Amniotic stem cell (primary cell): ENCODE measurements at places on chromosomes 2 and 18.

- DNase-seq, result no peak
These were observed 386.2 kb downstream of the SETBP1 start for GRCh38 chr18:45066886-45067285.

DNA sequence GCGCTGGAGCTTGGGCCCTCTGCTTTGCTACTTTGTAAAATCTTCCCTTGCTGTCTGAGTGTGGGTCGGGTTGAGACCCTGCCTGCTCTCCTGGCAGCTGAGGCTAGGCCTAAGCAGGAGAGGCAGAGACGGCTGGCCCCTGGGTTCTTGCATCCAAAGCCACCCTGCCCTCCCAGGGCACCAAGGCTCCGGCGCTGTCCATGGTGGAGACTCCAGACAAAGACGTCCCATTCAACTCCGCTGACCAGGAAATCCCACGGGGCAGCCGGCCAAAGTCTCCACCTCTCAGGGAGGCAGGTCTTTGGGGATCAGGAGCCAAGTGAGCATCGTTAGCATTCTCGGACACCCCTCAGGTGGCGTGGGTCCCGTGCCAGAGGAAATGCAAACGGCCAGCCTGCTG, 2.6 kb upstream of the PRLH start:
- DNase-seq, result peak; percentile 3

GRCh38 chr2:195442458-195443175, 214.4 kb upstream of the SLC39A10 start:
- no peak for DNase-seq

DNA sequence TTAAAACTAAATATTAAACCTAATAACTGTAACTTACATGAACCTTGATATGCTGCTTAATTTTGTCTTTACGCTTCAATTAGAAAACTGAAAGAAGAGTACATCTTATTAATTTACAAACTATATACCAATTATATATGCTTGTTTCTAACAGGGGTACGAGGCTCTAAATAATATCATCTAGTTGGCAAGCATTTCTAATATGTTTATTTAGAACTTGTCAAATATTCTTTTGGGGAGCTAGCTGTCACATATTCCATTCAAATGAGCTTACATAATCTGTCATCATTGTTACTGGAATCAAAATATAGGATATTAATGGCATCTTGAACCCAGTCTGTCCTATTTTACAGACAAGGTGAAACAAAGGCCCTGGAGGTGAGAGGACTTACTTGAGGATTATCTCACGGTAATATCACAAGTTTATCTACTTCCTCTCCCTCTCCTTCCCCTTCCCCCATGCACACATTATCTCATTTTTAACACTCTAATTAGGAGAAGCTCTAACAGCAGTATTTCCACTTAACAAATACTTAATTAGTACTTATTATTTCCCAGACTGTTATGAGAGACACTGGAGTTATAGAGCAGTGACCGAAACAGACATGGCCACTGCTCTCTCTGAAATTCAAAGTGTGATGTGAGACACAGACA, 3.5 kb downstream of the PRKD3 start:
- DNase-seq, result no peak

DNA sequence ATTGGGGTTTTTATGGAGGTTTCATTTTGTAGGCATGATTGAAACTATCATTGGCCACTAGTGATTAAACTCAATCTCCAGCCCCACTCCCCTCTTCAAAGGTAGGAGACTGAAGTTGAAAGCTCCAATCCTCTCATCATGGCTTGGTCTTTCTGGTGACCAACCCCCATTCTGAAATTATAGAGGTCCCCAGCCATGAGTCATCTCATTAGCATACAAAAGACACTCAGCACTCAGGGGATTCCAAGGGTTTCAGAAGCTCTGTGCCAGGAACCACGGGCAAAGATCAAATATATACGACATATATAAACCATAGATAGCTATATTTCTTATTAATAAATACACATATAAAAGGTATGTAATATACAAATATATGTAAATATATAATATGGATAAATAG, 256.0 kb upstream of the POU3F3 start:
- DNase-seq, result no peak

GRCh38 chr2:174376967-174377366, 18.6 kb upstream of the SCRN3 start:
- DNase-seq, result no peak

DNA sequence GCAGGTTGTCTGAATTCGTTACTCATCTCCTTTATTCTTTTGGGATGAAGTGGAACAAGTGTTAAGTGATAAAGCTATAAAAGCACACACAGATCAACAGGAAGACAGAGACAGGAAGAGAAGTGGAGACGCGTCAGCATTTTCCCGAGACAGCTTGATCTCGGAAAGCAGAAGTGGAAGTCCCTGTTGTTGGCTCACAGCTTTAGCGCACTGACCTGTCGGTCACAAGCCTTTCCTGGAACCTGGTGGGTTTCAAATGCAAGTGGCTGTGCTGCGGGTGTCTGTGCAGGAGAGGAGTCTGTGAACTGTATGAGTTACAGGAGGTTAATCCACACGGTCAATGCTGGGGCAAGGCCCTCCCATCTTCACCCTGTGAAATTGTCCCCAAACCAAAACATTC, 116.6 kb upstream of the PELI1 start:
- no peak for DNase-seq

DNA sequence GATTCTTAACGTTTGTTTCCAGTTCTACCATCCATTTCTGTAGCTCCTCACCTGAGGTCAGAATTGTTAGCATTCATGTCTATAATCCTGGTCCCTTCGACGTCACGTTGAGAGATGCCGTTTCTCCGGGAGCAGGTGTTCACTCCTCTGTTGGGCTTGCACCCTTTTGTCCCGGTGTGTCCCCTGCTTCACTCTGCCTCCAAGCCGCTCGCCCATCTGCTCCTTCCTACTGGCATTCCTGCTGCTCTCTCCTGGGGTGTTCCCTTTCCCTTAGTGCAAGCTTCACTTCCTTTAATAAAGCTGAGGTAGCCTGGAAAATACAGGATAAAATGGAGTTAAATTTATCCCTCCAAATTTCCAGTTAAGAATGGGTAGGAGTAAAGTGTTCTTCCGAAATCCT, 61.9 kb upstream of the CABYR start:
- DNase-seq, result no peak

DNA sequence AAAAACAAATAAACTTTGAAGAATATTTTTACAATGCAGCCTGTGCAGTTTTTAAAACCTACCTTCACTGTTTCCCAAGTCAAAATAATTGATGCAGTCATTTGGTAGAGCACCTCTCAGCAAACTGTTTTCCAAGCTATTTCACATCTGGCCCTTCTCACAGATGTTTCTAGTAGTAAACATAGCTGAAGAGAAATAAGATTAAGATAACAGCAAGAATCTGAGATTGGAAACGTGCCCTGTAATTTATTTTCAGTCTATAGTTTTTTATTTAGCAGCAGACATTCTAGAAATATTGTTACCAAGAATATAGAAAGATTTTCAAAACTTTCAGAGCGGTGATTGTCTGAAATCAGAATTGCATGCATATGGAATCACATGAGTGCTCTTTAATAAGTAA, 440.2 kb downstream of the TRIB2 start:
- no peak for DNase-seq

DNA sequence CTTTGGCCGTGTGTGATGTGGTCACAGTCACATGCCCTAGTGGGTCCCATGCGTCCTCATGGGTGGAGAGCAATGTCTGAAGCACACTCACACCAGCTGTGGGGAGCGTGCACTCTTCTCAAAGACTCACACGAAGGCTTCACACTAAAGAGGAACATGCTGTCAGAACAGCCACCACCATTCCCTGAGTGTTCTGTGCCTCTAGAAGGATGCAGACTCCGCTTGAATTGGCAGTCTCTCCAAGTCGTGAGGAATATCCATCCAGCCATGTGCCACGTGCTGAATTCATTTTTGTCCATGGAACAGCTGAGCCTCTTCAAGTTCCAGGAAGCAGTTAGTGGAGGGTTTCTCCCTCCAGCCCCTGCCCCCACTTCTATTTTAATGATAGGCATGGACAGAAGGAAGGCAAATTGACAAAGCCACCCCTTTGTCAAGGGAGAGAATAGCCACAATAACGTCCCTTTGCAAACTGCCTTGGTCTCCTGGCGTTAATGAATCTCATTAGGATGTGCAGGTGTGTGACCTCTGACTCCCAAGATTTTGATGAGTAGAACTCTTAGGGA, 464.3 kb upstream of the ID2 start:
- no peak for DNase-seq

GRCh38 chr2:164850235-164850634, 8.6 kb upstream of the COBLL1 start:
- DNase-seq, result no peak

DNA sequence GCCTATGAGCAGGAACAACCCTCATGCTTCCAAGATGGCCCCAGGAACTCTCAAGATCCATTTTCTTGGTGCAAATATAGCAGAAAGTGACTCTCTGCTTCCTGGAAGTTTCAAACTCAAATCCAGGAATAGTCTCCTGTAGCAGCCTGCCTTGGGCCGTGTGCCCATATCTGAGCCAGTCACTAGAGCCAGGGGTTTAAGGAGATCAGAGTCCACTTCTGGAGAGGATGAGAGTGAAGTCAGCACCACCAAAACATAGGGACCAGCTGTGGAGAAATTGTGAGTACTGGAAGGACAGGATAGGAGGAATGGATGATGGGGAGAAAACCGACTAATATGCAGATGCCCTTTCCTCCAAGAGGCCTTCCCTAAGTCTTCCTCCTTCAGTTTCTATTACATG, 33.2 kb downstream of the PSD4 start:
- DNase-seq, result no peak

GRCh38 chr2:27988306-27988705, 97.8 kb downstream of the BABAM2 start:
- DNase-seq, result no peak

DNA sequence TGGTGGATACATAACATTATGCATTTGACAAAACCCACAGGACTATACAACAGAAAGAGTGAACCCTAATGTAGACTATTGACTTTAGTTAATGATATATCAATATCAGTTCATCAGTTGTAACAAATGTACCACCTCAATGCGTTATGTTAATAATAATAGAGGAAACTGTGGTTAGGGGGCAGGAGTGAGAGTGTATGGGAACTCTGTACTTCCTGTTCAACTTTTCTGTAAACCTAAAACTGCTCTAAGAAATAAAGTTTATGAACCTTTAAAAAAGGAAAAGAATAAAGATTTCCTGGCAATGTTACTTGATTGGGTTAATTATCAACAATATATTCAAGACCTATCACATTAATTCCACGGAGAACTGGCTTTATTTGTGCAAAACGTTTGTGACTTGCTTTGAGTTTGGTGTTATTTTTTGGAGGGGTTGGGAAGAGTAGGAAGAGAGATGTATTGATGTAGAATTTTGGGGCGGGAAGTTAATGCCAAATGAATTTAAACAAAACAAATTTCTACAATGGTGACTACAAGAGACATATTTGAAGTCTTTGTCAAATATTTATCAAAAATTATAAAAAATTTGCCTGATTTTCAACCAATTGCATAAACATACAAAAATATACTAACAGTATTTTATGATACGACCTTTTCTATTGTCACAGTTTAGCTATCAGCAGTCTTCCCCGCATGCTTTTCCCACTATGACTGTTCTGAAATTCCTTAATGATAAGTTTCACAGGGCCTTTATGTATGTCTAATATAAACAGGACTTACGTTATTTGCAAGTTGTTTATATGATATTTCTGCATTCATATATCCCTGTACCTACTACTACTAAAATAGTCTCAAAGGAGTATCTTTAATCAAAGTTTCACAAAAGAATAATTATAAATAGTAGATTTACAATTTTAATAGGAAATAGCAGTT, 2.1 kb upstream of the RTN4 start:
- no peak for DNase-seq

DNA sequence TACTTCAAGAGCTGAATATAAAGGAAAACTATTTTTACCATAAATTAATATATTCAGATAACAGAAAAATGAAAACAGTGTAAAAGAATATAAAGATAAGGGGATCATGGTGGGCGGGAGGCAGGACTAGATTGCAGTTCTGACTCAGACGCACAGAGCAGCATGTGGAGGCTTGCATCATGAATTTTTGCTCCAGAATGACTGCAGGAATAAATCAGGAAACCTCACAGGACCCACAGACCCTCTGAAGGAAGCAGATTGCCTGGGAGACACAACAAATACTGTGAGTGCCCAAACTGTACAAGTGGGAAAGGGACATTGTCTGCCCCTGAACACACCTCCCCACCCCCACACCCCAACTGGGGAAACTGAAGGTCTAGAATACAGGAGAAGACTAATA, 19.2 kb upstream of the SIGLEC15 start:
- DNase-seq, result no peak

DNA sequence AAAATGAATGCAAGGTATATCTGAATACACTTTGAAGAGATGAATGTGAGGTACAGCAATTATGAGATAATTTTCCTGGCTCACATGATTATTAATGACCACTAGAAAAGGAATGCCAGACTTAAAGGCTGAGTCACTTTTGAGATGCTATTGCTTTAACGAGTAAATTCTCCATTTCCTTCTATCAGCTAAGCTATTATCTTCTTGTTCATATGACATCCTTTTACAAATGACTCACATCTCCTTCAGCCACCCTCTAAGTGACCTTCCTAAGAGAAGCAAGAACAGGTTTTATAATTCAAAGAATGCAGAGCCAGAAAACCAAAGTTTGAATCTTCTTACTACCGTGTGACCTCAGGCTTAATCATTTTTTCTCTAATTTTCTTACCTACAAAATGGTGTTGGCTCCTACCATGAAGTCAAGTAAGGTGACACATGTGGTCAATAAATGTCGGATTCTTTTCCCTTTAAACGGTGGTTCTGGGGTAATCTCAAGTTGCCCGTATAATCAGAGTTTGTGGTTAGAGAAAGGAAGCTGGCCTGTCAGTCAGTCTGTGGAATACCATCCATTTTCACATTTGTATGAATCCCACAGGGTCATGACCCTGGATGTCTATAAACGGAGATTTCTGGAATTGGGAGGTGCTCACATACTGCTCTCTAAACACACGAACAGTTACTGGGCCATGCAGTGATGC, 184.0 kb upstream of the PID1 start:
- DNase-seq, result peak; percentile 32

DNA sequence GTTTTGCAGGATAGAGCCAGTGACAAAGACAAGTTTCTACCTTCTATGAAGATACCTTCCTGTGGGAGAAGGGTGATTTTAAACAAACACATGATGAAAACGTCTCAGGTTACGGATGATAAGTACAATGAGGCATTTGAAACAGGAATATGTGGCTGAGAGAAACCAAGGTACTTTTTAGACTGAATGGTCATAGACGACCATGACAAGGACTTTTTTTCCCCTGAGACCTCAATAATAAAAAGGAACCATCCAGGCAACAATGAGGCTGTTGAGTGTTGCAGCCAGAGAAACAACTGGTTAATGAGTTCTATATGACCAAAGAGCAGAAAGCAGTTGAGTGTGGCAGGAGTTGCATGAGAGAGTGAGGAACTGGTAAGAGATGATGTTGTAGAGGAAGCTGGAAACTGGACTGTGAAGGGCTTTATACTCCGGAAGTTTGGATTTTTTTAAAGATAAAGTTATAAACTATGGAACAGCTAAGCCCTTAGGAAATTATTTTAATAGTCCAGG, 306.1 kb upstream of the CYRIA start:
- no peak for DNase-seq

- DNase-seq, result no peak
These were observed 54.1 kb upstream of the MEX3C start for GRCh38 chr18:51251625-51252024.
